ENCODE measurements at places on chromosomes 16 and 17. TPM values are rescaled to one million over a fixed set of nuclear protein-coding genes. Genes with fewer than 3 reads are reported as not detected.

KRTAP17-1 gene
- not detected for total RNA-seq

DDX42 gene
- total RNA-seq: 66.1 TPM

DNA sequence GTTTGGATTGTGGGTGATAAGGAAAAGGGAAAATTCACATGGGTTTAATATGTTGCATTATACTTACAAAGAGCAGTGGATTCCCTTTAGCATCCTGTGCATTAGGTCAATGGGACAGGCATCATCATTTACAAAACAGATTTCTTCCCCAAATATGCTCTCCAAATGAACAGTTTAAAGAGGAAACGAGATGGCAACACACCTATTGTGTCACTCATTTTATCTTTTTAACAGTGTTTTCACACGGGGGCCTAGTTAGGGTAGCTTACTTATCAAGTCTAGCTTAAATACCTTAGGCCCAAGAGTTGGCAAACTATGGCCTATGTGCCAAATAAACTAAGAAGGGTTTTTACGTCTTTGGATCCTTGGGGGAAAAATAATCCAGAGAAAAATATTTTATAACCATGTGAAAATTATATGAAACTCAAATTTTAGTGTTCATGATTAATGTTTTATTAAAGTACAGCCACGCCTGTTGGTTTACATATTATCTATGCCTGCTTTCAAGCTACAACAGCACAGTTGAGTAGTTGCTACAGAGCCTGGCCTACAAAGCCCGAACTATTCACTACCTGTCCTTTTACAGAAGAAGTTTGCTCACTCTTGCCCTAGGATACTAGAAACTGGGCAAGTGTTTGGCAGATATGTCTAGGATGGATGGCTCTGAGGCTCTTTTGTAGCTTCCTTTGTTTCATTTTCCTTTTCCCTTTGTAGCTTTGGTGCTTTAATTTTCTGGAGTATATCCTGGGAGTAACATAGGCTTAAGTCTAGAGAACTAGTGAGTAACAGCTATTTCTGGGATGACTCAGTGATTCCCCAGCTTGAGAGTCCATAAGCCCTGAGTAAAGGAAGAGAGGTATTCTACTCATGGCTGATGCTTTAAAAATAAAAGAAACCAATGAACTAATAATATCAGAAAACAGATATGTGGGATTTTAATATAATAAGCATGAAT, 12.4 kb downstream of the NUP93 start:
- DNase-seq: no peak

DNA sequence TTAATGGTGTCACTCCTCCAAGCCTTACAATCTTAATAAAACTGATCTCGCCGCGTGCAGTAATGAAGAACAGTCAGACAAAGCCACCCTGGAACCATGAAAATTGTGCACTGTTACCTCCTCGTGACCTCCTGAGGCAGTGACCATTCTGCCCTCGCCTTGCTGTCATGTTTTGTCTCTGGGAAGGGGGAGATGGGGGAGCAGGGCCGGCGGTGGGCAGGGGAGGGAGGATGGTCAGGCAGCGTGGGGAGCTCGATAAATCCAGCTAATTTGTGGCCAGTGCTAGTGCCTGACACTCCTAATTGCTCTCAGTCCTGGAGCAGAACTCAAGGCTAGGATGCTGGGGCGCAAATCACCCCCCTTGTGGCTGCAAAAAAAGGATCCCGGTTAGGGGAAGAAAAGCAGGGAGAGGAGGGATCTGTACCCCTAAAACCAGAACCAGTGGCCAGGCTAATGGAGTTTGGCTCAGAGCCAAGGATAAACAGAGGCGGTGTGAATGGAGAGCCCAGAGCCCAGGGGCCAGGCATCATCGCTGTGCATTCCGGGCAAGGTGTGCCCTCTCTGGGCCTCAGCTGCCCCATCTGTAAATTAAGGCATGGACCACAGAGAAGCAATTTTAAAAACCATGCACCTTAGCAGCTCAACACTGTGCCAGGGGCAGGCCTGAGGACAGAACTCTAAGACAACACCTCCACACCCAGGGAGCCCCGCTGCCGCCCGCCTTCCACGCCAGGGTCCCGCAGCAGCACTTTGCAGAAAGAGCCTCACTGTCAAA, 113.3 kb downstream of the ZNF423 start:
- no peak for DNase-seq

MLKL gene
- 4.9 TPM for total RNA-seq

DNA sequence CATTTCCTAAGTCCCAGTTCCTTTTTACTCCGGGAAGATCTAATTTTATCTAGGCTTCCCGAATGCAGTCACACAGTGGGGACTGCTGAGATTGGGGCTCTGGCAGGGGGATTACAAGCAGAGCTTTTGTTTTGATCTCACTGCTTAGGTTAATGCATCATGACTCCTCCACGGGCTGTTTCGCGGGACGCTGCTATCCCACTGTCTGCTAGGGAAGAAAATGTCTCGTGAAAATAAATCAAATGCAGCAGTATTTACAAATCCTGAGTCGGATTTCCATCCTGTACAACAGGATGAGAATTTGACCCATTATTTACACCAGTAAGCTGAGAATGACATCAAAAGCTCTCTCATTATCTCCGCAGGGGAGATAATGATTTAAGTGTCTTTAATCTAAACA, 83.8 kb downstream of the CDH11 start:
- no peak for DNase-seq

CRYBA1 gene
- total RNA-seq: not detected

CASKIN1 gene
- 1.2 TPM for total RNA-seq

GRCh38 chr17:74408262-74408661, 23.6 kb upstream of the GPRC5C start:
- no peak for DNase-seq

DNA sequence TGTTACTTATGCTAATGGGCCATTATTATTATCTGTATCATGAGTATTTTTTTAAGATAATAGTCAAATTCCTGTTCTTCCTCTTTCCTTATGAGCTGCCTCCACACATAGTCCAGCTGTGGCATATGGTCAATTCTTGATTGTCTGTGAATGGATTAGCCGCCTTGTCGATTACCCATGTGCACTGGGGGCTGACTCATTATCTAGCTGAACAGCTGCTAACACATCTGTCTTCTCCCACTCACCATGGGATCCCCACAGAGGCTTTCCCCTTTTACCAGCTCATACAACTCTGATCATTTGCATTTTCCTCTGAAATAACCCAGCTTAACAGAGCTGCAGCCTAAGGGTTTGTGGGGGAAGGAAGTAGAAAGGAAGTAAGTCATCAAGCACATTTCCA, 915.0 kb downstream of the CDH11 start:
- no peak for DNase-seq

- DNase-seq: no peak
These were observed 3.7 kb upstream of the ZDHHC1 start for GRCh38 chr16:67419931-67420330.

- no peak for DNase-seq
These were observed 11.7 kb downstream of the TUBB3 start for GRCh38 chr16:89934611-89935553.

DNA sequence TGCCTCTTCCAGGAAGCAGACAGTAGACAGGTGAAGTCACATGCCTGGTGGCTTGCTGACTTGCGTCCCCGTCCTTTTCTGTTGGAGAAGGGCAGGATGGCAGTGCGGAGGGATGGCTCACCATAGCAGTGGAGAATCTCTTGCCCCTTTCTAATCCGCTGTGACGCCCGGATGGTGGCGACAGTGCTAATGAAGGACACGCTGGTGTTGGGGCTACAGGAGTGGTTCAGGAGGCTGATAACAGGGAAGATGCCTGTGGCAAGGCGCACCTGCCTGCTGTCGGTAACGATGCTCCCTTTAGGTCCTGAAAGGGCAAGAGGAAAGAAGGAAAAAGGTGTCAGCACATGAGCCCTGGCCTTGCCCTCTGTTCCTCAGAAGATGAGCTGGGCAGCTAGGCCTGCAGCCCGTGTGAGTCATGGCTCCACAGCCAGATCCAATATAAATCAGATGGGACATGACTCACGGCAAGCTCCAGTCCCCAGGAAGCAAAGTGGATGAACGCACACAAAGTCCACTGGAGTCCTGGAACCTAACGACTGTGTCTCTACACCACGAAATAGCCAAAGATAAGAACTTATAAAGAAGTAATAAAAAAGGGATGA, 25.5 kb downstream of the SERPINF1 start:
- peak; percentile 83 for DNase-seq

CCDC200 gene
- not detected for total RNA-seq

Data from cardiac septum (tissue), 1 donor.